ENCODE measurements at places on chromosomes 1 and 21.

DNA sequence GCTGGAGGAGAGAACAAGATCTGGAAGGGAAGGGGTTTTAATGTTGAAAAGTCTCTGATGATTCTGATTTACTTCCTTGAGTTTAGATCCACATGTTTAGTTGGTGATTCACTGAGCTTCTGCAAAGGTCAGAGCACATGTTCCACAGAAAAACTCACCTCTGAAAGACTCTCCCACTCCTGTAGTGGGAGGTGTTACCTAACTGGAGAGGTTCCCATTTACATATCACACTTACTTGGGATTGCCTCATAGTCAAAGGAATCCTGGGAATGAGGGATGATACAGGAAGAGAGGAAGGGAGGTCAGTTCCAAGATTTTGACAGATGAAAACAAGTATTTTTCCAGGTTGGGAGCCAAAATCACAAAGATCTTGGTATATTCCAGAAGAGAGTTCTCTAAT lies 2.7 kb upstream of the NTNG1 start:
- DNase-seq: no peak

DNA sequence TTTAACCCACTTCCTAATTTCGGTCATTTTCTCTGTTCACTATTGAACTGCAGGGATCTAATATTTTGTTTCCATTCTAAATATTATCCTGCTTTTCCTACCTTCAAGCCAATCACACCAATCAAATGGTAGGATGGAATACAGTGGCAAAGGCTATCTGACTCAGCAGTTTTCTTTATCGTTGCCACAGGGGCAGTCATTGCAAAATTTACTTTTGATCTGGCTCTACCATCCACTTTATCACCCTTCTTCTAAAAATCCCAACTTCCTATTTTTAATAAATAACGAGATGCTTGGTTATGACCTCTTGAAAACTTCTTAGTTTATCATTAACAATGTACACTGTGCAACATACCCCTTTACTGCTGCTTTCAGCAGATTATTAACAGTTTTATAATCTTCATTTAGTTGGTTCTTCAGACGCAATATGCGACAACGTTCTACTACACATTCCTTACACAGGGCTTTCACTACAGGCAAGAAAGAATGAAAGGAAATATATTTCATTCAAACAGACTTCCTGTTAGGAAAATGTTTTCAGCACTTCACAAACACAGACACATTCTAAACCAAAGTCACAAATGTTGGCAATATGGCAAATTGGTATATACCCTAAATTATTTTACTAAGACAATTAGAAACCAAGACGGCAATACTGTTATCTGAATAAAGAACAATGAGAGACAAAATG lies 52.3 kb upstream of the RAP1GAP start:
- no peak for DNase-seq

DNA sequence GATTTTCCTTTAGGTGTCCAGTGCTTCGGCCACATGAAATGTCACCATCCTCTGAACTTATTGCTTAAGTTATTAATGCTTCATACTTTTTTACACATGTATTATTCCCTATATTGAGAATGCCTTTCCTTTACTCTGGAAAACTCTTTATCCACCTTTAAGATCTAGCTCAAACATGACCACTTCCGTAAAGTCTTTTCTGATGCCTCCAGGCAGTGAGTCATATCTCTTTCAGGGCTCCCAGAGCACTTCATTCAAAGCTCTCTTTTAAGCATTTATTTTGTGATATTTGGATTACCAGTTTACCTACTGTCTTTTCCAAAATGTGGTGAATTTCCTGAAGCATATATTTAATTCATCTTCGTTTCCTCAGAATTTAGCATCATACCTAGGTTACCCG lies 178.9 kb downstream of the HS2ST1 start:
- DNase-seq: no peak

- no peak for DNase-seq
Observed at GRCh38 chr1:84299536-84300170, 1.9 kb upstream of the SAMD13 start.

DNA sequence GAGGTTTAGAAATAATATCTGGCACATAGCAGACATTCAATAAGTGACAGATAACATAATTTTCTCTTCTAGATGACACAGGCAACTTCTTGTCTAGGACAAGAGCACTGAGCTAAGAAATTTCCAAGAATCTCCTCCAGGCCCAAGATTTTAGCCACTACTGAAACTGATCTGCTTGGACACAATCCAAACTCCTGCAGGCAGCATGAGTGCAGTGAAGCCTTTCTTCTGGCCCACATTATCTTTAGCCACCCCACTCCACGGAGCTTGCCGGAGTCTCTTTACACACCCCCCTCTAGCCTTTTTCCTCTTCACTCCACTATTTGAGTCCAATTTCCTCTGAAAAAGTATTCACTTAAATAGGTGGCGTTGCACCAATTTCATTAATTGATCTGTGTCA lies 142.9 kb upstream of the DUSP10 start:
- no peak for DNase-seq

GRCh38 chr1:117003223-117003875 lies 1.8 kb downstream of the CD101 start:
- DNase-seq: no peak
